ENCODE measurements at places on chromosomes 7 and 10.

DNA sequence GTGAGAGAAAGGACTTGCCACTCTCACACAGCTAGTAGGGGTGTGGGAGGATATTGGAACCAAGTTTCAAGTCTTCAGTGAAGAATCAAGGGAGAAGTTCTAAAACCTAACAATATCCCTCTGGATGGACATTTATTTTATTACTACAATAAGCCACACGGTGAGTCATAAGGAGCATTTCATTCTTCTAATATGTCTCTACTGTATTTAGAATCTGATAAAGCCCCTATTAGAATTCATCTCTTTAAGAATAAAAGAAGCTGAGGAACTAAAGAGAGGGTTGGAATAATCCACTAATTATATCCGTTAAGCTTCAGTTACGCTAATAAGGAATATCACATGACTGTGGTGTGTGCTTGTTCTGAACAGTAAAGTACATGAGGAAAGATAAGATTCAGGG lies 40.9 kb upstream of the ATRNL1 start:
- DNase-seq = no peak

GRCh38 chr10:36556468-36556867 lies 568.9 kb upstream of the ANKRD30A start:
- DNase-seq = no peak

DNA sequence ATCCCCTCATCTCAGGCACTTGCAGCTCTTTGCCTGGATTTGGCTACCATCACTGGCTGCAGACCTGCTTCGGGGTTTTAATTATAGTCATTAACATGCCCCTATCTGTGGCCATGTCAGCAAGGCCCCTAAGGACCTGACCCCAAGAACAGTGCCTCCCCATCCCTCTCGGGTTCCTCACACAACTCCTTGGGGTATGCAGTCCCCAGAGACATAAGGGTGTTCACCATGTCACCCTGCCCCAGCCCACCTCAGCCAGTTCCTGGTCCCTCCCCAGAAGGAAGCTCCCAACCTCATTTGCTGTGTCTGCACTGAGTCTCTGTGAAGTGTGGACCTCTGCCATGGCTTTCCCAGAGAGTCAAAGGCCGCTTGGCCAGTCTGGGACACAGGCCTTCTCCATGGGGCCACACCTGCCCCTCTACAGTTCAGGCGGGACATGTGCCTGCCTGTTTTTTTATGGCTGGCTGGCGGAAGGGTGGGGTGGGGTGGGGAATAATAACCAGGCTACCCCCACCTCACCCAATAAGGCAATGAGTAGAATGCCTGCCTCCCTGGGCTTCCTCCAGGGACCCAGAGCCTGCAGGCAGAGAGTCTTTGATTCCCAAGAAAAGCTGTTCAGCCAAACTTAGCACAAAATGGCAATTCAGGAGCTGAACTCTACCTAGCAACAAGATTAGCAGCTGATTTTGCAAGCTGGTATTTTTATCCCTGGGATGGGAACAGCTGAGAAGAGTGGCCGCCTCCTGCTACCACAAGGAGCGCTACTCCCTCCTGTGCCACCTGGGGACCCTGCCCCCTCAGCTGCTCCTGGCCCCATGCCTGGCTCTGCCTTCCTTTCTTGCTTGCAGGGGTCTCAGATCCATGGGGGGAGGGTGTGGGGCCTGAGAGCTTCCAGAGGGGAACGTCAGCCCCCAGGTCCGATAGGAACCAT lies 23.7 kb upstream of the CAMK2B start:
- DNase-seq = no peak

GRCh38 chr7:44226396-44226753 lies 25.6 kb downstream of the YKT6 start:
- DNase-seq = no peak

- no peak for DNase-seq
Observed at GRCh38 chr10:5611899-5612680, 54.3 kb downstream of the ASB13 start.

GRCh38 chr10:107814865-107815487 lies 650.5 kb upstream of the SORCS1 start:
- no peak for DNase-seq

DNA sequence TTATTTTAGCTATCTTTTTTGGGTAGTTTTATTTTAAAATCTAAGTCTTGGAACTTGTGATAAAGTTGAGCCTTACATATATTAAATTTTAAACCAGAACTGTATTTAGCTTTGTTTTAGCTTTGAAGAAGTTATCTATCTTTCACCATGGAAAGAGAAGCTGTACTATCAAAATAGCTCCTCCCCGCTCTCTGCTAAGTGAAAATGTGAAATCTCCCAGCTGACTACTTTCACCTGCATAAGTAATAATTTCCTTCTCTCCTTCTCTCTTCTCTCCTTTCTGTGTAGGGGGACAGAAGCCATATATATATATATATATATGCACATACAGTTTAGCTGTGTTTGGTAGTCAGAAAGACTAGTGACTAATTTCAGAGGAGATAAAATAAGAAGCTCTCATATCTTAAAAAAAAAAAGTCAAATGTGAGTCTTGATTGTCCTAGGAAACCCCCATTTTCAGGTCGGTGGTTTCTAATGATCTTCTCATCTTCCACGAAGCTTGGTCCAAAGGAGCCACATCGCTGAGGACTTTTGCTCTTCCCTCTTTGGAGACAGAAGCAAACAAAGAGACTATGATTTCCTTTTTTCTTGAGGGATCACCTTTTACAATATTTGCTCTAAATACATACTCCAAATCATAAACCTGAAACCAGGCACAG lies 30.6 kb upstream of the GDI2 start:
- DNase-seq = no peak

DNA sequence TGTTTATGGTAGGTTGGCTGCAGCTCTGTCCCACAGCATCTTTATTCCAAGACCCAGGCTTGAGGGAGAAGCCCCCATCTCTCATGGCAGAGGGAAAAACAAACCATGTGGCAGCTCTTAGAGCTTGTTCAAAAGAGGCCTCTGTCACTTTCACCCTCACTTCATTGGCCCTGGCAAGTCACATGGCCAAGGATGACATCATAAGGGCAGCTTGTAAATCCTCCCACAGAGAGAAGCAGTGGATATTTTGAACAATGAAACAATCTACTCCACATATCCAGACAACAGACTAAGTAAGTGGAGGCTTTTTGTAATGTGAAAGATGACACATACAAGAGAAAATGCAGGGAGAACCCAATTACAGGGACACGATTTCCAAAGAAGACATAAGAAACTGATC lies 108.1 kb downstream of the GRID1 start:
- no peak for DNase-seq

DNA sequence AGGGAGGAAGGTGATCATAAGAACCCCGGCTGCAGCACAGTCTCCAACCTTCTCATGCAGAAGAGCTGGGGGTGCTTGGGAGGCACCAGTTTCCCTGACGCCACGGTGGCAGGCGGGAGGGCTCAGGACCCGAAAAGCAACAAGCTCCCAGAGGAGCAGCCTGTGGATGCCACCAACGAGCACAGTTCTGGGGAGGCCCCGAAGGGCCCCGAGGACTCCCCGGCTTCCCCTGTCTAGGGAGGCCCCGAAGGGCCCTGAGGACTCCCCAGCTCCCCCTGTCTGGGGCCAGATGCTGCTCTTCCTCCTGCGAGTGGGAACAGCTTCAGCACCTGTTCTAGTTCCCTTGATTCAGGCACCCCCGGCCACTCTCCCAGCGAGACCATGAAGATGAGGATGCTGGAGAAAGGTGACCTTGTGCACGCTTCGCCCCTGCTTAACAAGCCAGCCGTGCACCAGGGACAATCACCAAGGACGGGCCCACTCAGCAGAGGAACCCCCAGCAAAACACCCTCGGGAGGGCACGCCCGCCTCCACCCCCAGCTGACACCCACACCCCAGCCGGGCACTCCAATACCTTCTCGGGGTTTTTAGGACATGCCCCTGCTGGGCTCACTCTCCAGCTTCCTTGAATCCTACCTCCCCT lies 112.5 kb downstream of the PTPRN2 start:
- DNase-seq = no peak

- DNase-seq = no peak
Observed at GRCh38 chr10:131769571-131770410, 131.0 kb upstream of the PPP2R2D start.

DNA sequence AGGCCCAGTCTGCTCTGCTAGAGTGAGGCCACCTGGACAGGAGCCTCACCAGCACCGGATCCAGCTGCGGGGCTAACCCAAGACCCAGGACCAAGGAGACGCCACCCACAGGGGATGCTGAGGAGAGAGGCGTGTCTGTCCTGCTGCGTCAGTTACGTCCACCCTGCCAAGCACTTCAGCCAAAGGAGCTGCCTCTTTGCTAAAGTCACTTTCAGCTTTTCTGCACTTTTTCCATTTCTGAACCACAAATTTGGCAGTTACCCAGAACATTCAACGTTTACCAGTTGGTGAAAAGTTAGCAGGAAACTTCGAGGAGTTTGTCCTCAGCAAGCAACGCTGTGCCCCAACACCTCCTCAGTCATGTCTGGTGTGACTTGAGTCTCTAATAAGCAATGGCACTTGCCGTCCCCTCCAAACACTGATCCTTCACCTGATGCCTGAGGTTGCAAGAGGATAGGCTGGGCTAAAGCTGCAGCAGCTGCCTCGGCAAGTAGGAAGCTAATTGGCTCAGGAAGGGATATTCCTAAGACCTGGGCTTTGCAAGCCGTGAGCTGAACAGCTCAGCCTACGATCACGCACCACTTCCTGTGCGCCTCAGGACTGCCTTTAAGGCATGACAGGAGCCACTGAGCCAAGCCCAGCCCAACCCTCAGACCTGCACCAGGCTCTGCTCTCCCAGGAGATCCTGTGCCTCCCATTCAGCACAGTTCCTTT lies 40.1 kb downstream of the KCNH2 start:
- DNase-seq = peak; percentile 94

GRCh38 chr7:50792342-50793119 lies 9.8 kb upstream of the GRB10 start:
- no peak for DNase-seq

DNA sequence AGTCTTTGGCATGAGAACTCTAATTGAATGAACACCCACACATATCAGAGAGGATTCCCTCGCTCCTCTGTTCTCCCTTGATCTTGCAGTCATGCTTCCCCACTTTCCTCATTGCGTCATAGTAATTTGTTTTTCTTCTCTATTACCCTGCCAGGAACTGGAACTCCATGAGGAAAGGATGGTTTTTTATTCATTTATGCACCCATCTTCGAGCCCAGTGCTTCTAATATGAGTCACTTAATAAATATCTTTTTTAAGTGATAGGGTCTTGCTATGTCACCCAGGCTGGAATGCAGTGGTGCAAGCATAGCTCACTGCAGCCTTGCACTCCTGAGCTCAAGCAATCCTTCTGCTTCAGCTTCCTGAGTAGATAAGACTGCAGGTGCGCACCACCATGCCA lies 83.5 kb downstream of the OTUD1 start:
- DNase-seq = no peak

DNA sequence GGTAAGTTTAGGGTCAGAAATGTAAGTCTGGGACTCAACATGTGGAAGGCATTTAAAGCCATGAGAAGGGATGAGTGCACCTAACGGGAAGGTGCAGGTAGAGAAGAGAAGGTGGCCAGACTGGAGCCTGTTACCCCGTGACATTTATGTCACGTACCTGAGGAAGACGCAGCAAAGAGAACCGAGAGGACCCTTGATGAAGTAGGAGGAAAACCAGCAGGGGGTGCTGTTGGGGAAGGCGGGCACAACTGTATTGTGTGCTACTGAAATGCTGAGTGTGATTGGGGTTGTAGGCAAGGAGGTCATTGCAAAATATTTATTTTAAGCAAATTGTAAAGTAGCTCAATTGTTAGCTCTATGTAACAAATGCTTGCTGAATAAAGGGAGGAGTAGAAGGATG lies 338.2 kb upstream of the PRKCQ start:
- DNase-seq = no peak

- DNase-seq = no peak
Observed at GRCh38 chr10:6956562-6956961, 376.5 kb upstream of the PRKCQ start.

GRCh38 chr7:74083117-74083876 lies at the start of gene LIMK1:
Gene LIMK1 (plus strand): TSS chr7:74083804. CDS start chr7:74083991, 187 bp downstream.
- DNase-seq = peak; percentile 97

GRCh38 chr10:96636551-96636950 lies 49.7 kb upstream of the TM9SF3 start:
- DNase-seq = no peak

GRCh38 chr10:52778511-52779392 lies 6.2 kb upstream of the MBL2 start:
- no peak for DNase-seq

- DNase-seq = no peak
Observed at GRCh38 chr7:95430864-95431263, 4.0 kb downstream of the PON2 start.

GRCh38 chr10:117418121-117418520 lies 42.9 kb upstream of the PDZD8 start:
- no peak for DNase-seq

GRCh38 chr7:50660830-50661175 lies 95.6 kb upstream of the DDC start:
- no peak for DNase-seq

DNA sequence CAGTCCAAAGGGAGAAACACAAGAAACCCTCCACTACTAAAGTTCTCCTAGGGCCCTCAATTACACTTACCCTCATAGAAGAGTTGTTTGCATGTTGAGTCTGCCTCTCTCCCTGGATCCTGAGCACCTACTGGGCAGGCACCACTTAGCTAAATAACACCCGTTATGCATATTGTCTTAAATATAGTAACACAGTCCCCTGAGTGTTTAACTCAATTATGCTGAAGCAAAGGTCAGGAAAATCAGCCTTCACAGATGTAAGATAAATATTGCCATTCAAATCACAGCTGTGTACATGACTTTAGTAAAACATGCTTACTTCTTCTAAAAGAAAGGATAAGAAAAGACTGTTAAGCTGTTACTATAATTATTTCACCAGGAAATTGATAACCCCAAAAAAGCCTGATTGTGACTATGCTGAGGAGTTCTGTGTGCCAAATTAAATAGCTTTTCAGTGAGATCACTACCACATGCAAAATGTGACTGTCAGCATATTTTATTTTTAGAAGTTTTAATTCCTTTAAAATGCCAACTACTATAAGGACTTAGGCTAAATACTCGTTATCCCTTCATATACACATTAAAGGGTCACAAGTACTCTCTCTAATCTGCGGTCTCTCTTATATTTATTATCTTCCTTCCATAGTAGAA lies 733.9 kb upstream of the PHF14 start:
- no peak for DNase-seq

DNA sequence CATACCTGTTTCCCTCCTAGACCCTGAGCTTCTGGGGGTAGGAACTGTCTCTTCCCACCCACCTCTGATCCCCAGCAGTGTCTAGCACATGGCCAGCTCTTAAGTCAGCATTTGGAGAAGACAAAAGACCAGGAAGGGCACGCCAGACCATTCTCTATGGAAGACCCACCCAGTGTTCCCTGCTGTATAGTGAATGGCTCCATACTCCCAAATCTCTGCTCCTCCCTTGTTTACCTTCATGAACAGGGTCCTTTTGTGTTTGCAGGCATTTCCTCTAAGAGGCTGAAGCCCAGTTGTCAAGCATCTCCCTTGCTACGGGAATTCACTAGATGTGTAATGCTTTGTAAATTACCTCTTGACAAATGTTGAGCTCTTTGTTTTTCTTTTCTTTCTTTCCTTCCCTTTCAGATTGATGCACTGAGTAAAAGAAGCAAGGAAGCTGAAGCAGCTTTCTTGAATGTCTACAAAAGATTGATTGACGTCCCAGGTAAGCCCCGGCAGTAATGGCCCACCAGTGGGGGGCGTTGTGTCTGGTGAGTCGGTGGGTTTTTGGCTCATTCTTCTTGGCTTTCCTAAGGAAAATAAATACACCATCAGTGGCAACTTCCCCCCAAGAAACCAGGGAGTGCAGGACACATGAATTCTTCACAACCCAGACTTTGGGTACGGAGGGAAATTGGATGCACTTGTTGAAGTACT lies 216.6 kb upstream of the SH2B2 start:
- no peak for DNase-seq

GRCh38 chr10:1932692-1933094 lies 195.4 kb upstream of the ADARB2 start:
- DNase-seq = no peak

- DNase-seq = no peak
Observed at GRCh38 chr10:79352035-79352877, 5.0 kb downstream of the PPIF start.
